Activated naive CD4-positive, alpha-beta T cell treated with anti-CD3 and anti-CD28 coated beads, Interleukin-2, amount 50 U/mL, for 72 hours (primary cell): ENCODE measurements at places on chromosomes 4 and X.

DNA sequence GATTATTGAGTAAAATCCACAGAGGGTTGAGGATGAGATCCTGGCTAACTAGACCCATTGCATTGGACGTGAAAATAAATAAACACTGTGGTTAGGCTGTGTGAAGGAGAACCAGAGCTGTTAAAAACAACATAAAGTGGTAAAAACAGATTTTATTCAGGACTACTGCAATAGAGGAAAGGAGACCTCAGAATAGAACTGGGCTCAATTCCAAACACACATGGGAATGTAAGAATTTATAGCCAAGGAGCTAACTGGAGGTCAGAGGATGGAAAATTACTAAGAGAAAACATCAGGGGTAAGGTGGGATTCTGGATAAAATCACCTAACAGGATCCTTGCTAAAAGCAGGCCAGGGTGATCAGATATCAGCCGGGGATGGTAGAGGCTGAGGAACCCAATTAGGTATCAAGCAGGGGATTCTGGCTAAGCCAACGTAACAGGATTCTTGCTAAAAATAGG, 112.4 kb downstream of the RNF150 start:
- DNase-seq = no peak

GRCh38 chrX:105018865-105019264, 201.6 kb downstream of the TEX13A start:
- DNase-seq = no peak

DNA sequence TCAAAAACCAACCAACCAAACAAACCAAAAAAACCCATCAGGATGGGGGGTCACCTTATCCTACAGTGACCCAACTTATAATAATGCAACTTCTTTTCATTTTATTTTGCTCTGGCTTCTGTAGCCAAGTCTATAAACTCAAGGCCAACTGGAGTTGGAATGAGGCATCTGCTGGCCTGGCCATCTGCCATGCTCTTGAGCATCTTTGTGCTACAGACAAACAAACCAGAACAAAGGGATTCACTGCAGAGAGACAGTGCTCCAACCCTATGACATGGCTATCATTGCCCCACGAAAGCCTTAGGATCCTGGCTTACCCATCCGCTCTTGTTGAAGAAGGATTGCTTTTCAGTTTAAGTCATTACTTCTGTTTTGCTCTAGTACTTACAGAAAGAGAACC, 49.2 kb upstream of the SCRG1 start:
- DNase-seq = no peak

DNA sequence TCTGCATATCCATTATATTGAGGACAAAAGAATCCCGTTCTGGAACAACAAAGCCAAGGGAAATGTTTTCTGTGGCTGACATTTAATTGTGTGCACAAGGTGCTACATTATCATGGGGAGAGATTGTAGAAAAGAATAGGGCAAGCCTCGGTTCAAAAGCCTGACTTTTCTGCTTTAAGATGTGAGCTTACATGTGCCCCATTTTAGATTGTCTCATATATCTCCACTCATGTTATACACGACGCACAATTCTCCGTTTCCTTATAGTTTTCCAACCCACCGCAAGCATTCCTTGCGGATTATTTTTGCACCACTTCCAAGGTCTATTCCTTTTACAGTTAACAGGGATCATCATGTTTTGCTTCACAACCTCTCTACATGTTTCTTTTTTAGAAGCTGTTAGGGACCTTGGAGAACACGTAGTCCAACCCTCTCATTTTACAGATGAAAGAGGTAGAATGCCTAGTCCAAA, 99.6 kb upstream of the MAML3 start:
- DNase-seq = no peak

- no peak for DNase-seq
These were observed 53.5 kb downstream of the BMP3 start for GRCh38 chr4:81084029-81084428.

- DNase-seq = no peak
These were observed 87.9 kb downstream of the IL1RAPL1 start for GRCh38 chrX:28675173-28675572.

DNA sequence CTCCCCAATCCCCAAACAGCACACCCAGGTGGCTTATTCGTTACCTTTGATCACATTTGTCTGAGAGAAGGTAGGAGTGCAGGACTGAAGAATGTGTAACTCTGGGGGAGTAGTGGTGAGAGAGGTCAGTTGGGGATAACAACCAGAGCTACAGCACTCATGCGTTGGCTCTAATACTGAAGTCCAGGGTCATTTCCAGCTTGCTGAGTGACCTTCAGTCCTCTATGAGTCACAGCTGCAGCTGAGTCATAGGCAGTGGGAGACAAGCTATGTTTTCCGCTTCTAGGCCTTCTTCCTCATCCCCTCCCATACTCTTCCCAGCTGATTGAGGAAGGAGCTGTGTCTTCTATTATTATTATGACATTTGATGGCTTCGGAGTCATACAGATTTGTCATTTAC, 31.6 kb upstream of the CT47C1 start:
- DNase-seq = no peak

DNA sequence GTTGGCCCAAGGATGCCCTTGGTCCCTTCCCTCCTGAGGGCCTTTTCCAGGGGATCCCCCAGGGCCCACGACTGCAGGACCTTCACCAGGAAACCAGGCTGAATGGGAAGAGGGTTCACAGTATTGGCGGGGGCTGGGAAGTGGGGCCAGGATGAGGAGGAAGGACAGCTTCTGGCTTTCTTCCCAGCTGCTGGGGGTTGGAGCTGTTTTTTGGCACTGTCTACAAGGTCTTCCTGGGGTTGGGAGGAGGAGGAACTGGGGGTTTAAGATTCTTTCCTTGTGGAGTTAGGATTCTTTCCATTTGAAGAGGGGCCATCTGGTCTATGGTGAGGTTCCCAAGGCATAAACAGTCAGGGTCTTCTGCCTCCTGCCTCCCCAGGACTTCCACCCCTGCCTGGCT, 64.8 kb downstream of the KIF4A start:
- DNase-seq = no peak

DNA sequence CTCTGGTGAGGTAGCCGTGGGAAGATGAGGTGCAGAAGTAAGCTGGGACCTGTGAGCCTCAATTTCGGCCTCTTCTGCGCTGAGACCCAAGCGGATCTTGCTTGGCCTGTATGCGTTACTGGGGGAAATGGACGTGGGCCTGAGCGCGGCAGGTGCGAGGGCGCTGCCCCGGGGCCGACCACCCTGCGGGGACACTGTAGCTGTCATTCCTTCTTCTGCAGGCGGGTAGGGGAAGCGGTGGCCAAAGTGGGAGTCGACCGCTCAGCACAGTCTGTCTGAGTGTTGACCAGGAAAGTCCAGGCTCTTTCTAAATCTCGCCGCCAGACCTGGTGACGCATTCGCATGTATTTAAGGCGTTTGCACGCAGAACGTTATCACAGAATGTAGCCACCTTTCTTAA, 3.3 kb upstream of the LRAT start:
- no peak for DNase-seq

GRCh38 chrX:112545051-112545450, 134.7 kb downstream of the LHFPL1 start:
- no peak for DNase-seq

- DNase-seq = no peak
These were observed 319.1 kb downstream of the GPAT3 start for GRCh38 chr4:83855044-83855443.

- DNase-seq = no peak
These were observed 29.6 kb downstream of the PDGFC start for GRCh38 chr4:156941940-156942548.

DNA sequence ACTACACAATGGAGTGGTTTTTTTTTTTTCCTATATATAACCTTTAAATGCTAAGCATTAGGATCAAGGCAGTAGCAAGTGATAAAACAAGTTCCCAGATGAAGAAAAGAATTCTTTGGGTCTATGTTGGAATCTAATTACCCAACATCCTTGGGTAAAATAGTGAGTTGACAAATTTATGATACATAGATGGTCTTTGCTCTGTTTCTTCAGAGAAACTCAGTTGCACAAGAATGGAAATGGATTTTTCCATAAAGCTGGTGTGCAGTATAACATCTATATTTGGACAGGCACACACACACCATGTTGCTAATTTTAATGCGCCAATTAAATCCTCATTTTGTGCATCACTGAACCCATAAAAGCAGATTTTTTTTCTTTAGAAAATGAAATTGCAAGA, 137.0 kb upstream of the MED14 start:
- no peak for DNase-seq

DNA sequence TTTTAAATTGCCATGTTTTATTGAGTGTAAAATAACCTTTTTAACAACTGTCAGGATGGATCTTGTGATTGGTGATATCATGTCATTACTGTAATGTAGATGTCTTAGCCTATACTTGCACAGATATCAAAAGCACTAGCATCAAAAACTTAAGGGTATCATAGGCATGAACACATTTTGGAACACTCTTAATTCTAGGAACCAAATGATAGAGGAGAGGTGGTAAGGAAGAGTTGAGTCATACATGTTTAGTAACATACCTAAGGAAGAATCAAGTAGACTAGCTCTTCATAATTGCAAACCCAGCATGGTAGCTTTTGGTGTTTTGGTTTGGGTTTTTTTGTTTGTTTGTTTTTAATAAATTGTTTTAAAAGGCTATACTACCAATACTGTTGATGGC, 43.4 kb downstream of the SMARCAD1 start:
- no peak for DNase-seq

- DNase-seq = no peak
These were observed 57.6 kb upstream of the PPP2R3B start for GRCh38 chrX:444305-444704.

- no peak for DNase-seq
These were observed 609.8 kb upstream of the GALNTL6 start for GRCh38 chr4:171203425-171203824.

GRCh38 chr4:61202638-61203435, 2.7 kb downstream of the ADGRL3 start:
- DNase-seq = no peak

GRCh38 chr4:187865914-187866313, 129.7 kb upstream of the ZFP42 start:
- DNase-seq = no peak

- no peak for DNase-seq
These were observed 15.6 kb downstream of the IL3RA start for GRCh38 chrX:1351981-1352714.

- DNase-seq = no peak
These were observed 73.9 kb upstream of the MAP9 start for GRCh38 chr4:155450676-155451075.

DNA sequence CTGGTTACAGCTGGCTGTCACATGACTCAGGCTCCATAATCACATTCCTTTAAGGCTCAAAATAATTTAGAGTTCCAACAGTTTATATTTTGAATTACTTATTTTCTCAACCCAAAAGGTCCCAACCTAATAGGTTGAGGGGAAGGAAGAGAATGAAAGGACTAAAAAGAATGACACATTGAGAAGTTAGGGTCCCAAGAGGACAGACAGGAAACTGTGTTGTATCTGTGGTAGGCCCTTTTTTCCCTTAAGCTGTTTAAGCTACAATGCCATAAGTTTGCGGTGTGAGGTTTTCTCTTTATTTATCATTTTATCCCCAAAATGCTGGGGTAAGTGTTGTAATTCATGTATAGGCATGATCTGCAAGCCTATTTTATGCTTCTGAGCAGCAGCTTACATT, 290.2 kb downstream of the ZNF674 start:
- DNase-seq = no peak

- no peak for DNase-seq
These were observed 126.9 kb upstream of the HCCS start for GRCh38 chrX:10984213-10984612.

DNA sequence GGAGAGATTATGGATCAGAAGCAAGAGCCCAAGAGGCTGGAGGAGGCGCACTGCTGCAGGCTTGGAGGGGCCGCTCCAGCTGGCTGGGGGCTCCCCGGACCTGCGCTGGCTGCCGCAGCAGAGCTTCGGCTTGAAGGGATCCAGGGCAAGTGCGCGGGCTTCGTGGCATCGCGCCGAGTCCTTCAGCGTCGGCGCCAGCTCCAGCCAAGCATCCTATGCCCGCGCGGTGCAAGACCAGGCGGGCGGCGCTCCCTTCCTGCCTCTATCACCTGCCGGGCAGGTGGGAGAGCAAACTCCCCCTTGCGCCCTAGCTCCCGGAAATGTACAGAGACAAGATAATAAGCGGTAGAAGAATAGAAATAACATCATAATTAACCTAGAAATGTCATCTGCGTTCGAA, 10.5 kb upstream of the UCP1 start:
- DNase-seq = no peak

- DNase-seq = no peak
These were observed 48.9 kb downstream of the CXCL1 start for GRCh38 chr4:73918058-73918457.

DNA sequence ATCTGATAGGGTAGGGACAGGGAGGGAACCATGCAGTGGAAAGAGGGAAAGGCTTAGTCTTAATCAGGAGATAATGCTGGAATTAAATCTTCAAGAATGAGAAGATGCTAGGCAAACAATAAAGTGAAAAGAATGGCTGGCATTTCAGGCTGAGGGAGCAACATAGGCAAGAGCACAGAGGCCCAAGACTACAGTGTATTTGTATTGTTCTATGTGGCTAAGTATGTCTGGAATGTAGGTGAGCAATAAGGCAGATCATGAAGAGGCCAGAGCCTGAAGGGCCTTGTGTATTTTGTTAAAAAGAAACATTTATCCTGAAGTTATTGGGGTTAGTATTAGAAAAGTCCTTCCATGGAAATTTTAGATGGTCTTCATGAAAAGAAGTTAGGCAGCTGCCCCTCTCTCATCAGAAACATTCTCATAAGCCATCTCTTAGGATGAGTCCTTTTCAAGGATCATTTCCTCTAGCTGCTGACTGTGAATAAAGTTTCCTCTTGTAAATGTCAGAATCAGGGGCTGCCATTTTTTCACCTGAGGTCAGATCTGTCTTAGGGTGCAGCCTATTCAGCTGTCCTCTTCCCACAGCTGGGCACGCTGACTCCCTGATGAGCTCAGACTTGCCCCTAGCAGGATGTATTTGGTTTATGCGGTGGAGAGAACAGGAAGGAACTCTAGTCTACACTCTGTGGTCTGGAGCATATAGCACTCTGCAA, 46.3 kb downstream of the ATP10D start:
- peak; percentile 21 for DNase-seq

GRCh38 chrX:124764354-124764753, 418.0 kb downstream of the SH2D1A start:
- no peak for DNase-seq

DNA sequence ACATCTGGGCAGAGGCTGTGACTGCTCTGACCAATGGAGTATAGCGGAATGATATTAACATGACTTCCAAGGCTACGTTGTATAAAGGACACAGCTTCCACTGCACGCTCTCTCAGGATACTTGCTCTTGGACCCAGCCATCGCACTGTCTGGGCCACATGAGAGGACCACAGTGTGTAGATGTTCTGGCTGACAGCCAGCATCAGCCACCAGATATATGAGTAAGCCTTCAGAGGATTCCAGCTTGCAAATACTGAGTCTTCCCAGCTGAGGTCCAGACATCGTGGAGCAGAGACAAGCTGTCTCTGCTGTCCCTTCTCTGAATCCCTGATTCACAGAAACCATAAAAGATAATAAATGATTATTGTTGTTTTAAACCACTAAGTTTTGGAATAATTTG, 146.8 kb upstream of the USP9X start:
- no peak for DNase-seq
